ENCODE measurements at places on chromosomes 1 and 21. TPM values are rescaled to one million over a fixed set of nuclear protein-coding genes. Genes with fewer than 3 reads are reported as not detected.
A peak's percentile ranks its signal among the peaks of the same experiment; 100 is the strongest.

Gene DHDDS
- 63.5 TPM for total RNA-seq

DNA sequence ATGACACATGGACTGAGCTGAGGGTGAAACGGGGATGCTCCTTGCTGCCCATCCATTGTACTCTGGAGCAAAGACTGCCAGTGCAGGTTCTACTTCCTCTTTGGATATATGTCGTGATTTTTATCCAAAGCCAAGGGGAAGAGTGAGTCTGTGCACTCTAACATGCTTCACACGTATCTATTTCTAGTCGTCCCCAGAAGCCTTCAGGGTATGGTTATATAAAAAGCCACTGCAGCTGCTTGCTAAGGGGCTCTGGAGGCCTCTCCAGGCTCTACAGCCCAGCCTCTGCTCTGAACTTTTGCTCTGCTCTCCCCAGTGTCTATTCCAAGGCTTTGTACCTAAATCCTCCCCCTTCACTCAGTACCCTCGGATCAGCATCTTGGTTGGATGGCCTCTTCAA, 20.1 kb downstream of the PAFAH2 start:
- no peaks in the 10 kb centered on the region for H3K27me3 ChIP-seq
- peaks cover 21% of the 10 kb centered on the region for H3K4me1 ChIP-seq
- no peak for DNase-seq
- no peak overlapping the region for H3K27ac ChIP-seq

DNA sequence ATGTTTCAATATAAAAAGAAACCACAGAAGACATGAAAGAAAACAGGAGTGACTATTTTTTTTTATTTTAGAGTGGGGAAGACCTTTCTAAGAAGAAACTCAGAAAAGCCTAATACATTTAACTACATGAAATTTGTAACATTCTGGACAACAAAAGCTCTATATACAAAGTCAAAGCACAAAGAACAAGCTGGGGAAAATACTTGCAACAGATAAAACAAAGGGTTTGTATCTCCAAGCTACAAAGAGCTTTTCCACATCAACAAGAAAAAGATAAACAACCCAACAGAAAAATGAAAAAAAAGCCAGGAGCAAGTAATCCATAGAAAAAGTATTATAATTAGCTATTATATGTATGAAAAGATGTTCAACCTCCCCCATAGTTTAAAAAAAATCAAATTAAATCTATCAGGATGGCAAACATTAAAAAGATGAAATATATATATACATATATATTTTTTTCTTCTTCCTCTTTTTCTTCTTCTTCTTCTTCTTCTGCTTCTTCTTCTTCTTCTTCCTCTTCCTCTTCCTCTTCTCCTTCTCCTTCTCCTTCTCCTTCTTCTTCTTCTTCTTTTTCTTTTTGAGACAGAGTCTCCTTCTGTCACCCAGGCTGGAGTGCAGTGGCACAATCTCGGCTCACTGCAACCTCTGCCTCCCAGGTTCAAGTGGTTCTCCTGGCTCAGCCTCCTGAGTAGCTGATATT, 49.1 kb upstream of the EPS8L3 start:
- H3K27ac ChIP-seq = no peak overlapping the region
- H3K4me3 ChIP-seq = no peak overlapping the region
- no peaks in the 10 kb centered on the region for H3K4me1 ChIP-seq
- H3K27me3 ChIP-seq = peaks cover 2% of the 10 kb centered on the region
- H3K36me3 ChIP-seq = no peaks in the 10 kb centered on the region
- no peak for DNase-seq

DNA sequence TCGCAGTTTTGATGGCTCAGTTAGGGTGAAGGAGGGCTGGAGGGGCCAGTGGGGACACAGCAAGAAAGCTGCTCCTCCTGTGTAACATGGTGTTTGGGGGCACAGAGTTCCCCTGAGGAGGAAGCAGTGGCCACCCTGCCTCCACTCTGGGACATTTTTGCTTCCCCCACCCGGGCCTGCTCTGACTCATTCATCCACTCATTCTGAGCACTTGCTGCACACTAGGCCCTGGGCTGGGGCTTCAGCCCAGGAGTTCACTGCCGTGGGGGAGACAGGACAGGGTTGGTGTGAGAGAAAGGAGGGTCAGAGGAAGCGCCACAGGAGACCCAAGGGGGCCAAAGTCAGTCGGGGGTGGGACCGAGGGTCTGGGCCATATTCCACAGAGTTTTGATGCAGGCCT, 41.4 kb upstream of the ACOT11 start:
- no peak overlapping the region for H3K4me3 ChIP-seq
- peaks cover 10% of the 10 kb centered on the region for H3K4me1 ChIP-seq
- no peak overlapping the region for H3K27ac ChIP-seq
- DNase-seq = no peak
- H3K36me3 ChIP-seq = no peaks in the 10 kb centered on the region
- H3K27me3 ChIP-seq = peaks cover 6% of the 10 kb centered on the region

- H3K27me3 ChIP-seq = no peaks in the 10 kb centered on the region
- no peak overlapping the region for H3K27ac ChIP-seq
- H3K36me3 ChIP-seq = no peaks in the 10 kb centered on the region
- no peak overlapping the region for H3K4me3 ChIP-seq
Measured at GRCh38 chr1:169031566-169032224, 74.8 kb upstream of the ATP1B1 start.

DNA sequence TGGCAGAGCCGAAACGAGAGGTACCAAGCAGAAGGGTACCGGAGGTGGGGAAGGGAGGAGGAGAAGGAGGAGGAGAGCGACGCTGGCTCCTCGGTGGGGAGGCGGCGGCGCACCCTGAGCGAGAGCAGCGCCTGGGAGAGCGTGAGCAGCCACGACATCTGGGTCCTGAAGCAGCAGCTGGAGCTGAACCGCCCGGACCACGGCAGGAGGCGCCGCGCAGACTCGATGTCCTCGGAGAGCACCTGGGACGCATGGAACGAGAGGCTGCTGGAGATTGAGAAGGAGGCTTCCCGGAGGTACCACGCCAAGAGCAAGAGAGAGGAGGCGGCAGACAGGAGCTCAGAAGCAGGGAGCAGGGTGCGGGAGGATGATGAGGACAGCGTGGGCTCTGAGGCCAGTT, 32.4 kb downstream of the STYXL2 start:
- H3K36me3 ChIP-seq = peaks cover 19% of the 10 kb centered on the region
- peaks cover 7% of the 10 kb centered on the region for H3K27me3 ChIP-seq
- no peak for DNase-seq
- H3K4me1 ChIP-seq = peaks cover 4% of the 10 kb centered on the region
- H3K27ac ChIP-seq = no peak overlapping the region

- H3K27me3 ChIP-seq = no peaks in the 10 kb centered on the region
- peaks cover 28% of the 10 kb centered on the region for H3K4me1 ChIP-seq
- DNase-seq = peak; percentile 5
- H3K27ac ChIP-seq = peak overlapping the region; percentile 85
- no peaks in the 10 kb centered on the region for H3K36me3 ChIP-seq
Measured at GRCh38 chr1:101025283-101025656, 314 bp downstream of the DPH5 start.

DNA sequence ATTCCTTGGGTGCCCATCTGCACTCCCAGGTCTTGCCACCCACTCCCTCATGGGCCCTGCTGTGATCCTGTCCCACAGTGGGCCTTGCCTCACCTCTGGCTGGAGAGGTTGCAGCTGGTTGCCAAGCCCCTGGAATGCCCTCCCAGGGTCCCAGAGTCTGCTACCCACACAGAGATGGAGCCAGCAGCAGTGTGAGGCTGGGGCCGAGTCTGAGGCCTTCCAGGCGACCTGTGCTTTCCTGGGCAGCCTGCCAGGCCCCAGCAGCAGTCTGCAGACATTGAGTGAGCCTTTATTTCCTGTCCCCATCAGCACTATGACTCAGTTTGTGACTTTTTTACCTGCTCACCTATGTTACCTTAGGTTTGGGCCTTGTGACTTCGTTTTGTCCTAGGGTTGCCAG, 25.0 kb upstream of the TSPAN2 start:
- peaks cover 2% of the 10 kb centered on the region for H3K27me3 ChIP-seq
- no peak overlapping the region for H3K4me3 ChIP-seq
- no peaks in the 10 kb centered on the region for H3K36me3 ChIP-seq
- no peak for DNase-seq

DNA sequence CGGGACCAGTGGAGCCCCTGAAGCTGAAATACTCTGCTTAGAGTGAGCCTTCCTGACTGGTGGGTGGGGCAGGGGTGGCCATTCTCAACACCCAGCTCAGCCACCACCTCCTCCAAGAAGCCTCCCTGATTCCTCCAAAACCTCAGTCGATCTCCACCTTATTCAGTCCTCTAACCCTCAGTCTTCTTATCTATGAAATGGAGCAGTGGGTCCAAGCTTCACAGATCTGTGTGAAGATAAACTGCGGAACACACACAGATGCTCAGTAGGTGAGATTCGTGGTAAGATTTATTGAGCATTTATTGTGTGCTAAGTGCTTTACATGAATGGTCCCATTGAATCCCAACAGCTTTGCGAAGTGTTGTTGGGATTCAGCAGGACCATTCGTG, 93.1 kb upstream of the RUNX3 start:
- peaks cover 10% of the 10 kb centered on the region for H3K27me3 ChIP-seq
- no peak overlapping the region for H3K4me3 ChIP-seq
- H3K4me1 ChIP-seq = peaks cover 4% of the 10 kb centered on the region
- no peak for DNase-seq
- no peak overlapping the region for H3K27ac ChIP-seq

GRCh38 chr1:29833581-29833980, 597.3 kb downstream of the PTPRU start:
- DNase-seq = no peak
- H3K36me3 ChIP-seq = no peaks in the 10 kb centered on the region
- no peak overlapping the region for H3K4me3 ChIP-seq
- no peak overlapping the region for H3K27ac ChIP-seq
- peaks cover 5% of the 10 kb centered on the region for H3K27me3 ChIP-seq

- DNase-seq = no peak
- no peak overlapping the region for H3K27ac ChIP-seq
- peaks cover 14% of the 10 kb centered on the region for H3K4me1 ChIP-seq
Measured at GRCh38 chr1:247064304-247064703, 14.3 kb downstream of the ZNF670 start.
